ENCODE measurements at places on chromosomes 12 and 14.

DNA sequence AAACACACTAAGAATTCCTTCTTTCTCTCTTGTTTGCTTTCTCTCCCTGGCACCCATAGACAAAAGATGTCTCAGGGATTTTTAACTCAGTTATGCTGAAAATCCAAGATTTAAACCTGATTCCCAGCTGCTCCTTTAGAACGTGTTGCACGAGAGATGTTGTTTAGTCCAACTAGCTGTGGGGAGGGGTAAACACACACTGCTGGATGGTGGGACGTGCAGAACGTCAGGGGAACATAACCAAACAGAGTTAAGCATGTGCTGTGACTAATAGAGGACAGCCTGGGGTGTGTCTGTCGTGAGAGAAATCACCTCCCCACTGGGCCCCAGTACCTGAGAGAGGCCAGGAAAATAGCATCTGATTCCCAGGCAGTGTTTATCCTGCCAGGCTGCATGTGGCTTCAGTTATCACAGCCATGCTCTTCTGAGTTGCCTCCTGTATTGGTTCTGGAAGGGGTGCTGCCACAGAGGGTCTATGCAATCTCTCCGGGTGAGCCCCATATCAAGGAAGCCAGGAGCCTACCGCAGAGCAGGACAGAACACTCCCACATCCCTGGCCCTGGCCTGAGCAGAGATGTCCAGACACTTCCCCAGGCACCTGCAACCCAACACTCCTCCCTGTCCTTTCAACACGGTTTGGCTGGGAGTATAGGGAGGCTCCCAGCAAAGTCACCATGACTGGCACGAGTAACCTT is 112.7 kb upstream of the EGLN3 start:
- DNase-seq, result no peak

GRCh38 chr12:16685107-16685506 is 79.1 kb upstream of the LMO3 start:
- no peak for DNase-seq

GRCh38 chr12:38771871-38772270 is 133.5 kb downstream of the CPNE8 start:
- DNase-seq, result peak; percentile 5

DNA sequence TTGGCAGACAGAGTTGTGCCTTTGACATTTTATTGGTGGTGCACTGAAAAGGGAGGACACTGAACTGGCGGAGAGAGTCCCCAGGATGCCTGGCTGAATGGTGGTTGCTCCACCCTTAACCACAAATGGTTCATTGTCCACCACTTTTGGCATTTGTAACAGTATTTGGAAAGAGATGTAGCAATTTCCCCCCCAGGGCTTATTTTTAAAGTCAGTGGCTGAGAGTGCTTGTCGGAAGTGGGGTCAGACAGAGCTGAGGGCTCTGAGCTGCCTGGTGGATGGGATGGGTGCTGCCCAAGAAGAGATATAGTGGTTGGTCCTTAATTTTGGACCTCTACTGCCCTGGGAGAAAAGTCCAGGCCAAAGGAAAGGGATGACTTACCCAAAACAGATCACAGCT is 31.5 kb upstream of the FGF6 start:
- DNase-seq, result no peak

DNA sequence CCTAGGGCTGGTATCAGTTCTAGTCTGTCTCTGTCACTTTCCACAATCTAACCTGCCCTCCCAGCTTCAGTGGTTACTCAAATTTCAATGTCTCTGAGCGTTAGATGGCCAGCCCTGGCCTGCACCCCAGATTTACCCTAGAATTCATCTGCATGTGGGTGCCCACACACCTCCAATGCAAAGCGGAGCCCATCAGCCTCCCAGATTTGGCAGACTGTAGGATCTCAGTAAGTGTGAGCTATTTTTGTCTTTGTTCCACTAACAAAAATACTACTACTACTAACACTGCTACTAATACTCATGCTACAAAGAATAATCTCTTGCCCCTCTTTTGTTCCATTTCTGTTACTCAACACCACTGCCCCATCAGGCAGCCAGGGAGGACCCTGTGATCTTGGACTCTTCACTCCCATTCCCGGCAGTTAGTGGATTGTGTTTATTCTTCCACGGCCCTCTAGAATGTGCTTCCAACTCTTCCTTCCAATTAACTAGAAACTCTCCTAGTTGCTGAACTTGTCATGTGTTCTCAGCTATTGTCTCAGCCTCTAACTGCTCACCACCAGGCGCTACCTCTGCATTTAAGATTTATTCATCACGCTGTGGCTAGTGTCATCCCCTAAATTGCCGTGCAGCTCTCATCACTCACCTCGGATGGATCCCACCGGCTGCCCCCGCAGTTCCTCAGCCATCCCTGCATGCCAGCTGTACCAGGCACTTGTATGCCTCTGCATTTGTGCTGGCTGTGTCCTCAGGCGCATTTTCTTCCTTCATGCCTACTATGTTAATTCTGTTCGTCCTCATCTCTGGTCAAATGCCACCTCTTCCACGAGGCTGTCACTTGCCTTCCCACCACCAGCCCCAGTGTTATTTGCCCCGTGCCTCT is 150.6 kb upstream of the HIF1A start:
- no peak for DNase-seq

DNA sequence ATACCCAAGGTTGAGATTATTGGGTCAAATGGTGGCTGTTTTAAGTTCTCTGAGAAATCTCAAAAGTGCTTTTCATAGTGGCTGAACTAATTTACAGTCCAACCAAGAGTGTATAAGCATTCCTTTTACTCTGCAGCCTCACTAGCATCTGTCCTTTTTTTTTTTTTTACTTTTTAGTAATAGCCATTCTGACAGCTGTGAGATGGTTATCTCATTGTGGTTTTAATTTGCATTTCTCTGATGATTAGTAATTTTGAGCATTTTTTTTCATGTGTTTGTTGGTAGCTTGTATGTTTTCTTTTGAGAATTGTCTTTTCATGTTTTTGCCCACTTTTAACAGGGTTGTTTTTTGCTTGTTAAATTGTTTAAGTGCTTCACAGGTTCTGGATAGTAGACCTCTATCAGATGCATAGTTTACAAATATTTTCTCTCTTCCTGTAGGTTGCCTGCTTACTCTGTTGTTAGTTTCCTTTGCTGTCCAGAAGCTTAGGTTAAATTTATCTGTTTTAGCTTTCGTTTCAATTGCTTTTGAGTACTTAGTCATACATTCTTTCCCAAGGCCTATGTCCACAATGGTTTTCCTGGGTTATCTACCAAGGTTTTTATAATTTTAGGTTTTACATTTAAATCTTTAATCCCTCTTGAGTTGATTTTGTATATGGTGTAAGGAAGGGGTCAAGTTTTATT is 881.3 kb upstream of the SEL1L start:
- no peak for DNase-seq

- DNase-seq, result no peak
Measured at GRCh38 chr14:101543814-101544213, 17.5 kb upstream of the DIO3 start.

- DNase-seq, result no peak
Measured at GRCh38 chr12:24797901-24798300, 151.0 kb downstream of the BCAT1 start.

DNA sequence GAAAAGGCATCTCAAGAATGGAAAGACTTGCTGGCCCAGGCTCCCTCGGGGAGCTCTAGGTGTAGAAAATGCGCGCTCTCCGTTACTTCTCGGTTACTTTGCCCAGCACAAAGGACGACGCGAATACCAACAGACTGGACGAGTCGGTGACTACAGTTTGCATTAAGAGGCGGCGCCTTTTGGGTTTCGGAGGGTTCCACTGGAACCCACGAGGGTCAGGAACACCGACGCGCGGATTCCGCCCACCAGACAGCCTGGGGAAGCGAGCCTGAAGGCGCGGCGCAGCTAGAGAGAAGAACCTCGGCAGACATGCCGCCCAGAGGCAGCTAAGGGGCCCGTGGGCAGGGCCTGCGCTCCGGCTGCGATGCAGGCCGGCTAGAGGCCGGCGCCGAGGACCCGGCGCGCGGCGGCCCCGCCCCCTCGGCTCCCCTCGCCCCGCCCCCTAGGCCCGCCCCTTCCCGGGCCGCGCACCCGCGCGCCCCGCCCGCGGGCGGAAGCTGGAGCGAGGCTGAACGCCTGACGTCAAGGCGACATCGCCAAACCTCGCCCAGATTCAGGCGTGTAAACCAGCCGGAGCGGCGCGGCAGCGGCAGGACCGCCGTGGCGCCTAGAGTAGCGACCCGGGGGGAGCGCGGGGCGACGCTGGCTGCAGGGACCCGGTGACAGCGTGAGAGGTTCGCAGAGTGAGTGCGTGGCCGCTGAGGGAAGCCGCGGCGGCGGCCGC is at the start of gene RAP1B:
Gene RAP1B (plus strand): TSS at position 530 of the 724 bp plus-strand sequence. CDS start 37,826 bp downstream, outside the sequence.
- DNase-seq, result peak; percentile 93

- DNase-seq, result no peak
Measured at GRCh38 chr12:63843254-63843720, 1.2 kb upstream of the SRGAP1 start.

DNA sequence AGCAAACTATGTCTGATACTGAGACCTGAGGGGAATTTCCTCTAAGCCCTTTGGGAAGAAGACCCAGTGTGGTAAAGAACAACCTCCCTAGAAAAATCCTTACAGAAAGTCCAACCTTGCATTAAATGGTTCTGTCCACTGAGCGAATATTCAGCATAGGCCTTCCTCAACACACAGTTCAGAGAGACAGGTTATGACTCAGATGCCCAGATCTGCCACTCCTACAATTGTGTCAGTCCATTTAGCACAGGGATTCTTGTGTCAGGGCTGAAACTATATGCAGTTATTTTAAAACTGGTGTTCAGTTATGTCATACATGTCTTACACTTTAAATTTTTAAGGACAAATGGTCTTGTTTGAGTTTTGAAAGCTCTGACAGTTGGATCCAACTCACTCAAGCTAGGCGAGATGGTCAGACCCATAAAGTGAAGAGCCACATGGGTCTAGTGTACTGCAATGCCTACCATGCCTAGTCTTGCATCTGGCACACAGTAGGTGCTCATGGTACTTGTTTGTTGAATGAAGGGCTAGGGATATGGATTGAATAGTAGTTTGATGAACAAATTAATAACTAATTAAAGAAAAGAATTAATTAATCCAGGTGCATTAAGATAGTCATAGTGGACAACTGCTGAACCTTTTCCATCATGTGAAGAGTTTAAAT is 207.5 kb upstream of the PWP1 start:
- no peak for DNase-seq

DNA sequence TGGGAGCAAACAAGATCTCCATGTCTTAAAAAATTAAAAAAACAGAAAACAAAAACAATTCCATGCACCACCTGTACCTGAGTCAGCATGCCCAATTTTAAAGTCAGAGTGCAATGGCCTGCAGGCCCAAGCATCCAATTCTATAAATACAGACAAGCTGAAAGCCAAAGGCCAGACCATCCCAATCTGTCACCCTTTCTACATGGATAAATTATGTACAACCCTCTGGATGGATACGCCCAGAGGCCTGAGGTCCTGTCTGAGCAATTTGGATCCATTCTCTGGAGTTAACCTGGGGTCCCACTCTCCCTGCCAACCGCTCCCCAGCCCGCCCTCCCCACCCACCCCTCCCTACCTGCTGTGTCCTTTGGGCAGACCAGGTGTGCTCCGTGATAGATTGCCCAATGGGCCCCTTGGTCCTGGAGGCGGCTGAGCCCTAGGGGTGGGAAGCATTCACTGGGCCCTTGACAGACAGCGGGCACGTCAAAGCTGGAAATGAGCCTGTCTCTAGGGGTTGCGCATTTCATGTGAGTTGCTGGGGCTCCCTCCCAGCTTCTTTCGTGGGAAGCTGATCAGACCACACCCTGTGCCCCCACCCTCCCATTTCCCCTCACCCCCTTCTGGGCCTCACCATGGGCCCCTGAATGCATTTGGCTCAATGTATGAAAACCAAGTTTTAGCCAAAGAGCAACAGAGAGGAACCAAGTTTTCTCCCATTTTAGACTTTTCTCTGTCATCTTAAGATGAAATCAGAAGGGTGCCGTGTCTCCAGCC is 171.3 kb downstream of the BCL11B start:
- no peak for DNase-seq

DNA sequence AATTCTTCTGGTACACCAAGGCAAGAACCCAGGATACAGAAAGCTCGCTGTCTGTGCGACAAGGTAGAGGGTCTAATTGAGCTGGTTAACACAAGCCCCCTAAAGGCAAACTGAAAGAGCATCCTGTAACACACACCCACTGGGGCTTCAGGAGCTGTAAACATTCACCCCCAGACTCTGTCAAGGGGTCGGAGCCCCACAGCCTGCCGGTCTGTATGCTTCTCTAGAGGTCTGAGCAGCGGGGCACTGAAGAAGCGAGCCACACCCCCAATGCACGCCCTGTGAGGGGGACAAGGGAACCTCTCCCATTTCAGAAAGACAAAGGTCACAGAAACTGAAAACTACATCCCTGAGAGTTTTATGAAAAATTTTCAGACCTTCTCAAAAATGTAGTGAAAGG is 1.3 kb upstream of the IPO8 start:
- DNase-seq, result no peak

DNA sequence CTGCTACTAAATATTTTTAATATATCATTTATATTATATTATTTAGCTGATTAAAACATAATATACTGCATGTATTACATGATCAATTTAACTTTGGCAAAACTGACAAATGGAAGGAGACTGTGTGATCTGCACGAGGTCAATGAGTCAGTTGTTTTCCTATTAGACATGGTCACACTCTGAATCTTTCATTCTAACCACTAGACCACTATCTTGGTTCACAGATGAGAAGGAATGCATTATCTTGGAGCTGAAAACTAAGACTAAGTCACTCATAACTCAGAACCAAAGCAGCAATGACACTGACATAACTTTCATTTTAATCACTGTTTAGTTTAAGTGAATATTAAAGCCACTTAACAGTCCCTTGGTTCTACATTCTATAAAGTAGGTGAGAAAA is 37.4 kb downstream of the GNPTAB start:
- peak; percentile 85 for DNase-seq

- peak; percentile 73 for DNase-seq
Measured at GRCh38 chr12:127270193-127270592, 996.8 kb upstream of the TMEM132C start.

DNA sequence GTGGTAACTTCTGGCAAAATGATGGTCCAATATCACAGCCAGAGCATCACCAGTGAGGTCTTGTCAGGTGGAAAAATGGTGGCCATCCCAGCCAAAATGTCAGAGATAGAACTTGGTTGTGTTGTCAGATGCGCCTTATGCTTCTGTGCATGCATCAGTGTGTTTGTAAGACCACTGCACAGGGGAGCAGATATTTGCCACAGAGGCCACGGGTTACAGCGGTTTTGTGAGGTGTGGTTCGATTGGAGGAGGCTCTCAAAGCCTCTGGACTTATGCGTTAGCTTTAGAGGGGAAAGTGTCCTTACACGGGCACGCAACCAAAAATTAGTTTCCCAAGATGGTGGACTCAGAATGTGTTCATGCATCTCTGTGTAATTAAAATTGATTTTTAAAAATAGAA is 243.8 kb downstream of the ADGRD1 start:
- DNase-seq, result no peak

- DNase-seq, result no peak
Measured at GRCh38 chr14:98751110-98751509, 520.9 kb downstream of the BCL11B start.

DNA sequence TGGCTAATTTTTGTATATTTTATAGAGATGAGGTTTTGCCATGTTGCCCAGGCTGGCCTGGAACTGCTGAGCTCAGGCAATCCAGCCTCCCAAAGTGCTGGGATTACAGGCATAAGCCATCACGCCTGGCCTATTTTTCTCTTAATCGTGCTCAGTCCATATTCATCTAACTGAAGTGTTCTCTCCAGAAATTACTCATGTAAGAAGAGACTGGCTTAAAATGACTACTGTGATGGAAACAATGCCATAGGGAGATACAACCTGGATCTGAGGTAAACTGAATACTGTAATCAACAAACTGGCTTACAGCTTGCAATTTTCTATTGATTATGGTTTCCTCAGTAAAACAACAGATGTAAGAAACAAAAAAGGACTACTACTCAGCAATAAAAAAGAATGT is 21.1 kb downstream of the NUMB start:
- DNase-seq, result no peak

Data from choroid plexus epithelial cell (primary cell).